T follicular helper cell (primary cell): ENCODE measurements at places on chromosomes 3 and 15.

DNA sequence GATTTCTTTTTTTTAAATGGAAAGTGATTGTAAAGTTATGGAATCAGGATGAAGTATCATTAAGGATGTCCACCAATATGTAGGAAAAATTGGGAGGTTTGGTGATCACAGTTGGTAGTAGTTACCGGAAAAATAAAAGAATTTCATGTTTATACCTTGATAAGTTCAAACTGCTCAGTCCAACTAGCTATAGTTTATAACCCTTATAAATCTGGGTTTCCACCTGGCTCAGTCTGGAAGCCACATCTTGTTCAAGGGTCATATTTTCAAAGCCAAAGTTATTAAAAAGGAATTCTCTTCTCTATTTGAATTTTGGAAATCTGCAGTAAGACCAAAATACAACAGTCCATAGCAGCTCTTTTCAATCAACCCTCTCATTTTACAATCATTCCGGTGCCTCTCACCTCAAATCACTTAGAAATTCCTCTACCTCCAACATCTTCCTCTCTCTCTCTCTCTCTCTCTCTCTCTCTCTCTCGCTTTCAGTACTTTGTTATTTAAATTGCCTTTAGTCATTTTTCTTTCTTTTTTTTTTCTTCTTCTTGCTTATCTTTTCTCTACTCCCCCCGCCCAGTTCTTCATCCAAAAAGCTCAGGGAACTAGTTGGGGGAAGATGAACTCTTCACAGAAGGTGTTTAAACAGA lies 186.2 kb upstream of the TBC1D5 start:
- DNase-seq, result no peak

GRCh38 chr15:39094116-39094515 lies 486.8 kb upstream of the THBS1 start:
- DNase-seq, result no peak

GRCh38 chr3:48016301-48016973 lies at the start of gene MAP4:
Gene MAP4 (minus strand): TSS chr3:48016416. CDS start chr3:47998860, 17,556 bp downstream.
- DNase-seq, result no peak

GRCh38 chr3:180383332-180384020 lies 218.5 kb upstream of the TTC14 start:
- no peak for DNase-seq

DNA sequence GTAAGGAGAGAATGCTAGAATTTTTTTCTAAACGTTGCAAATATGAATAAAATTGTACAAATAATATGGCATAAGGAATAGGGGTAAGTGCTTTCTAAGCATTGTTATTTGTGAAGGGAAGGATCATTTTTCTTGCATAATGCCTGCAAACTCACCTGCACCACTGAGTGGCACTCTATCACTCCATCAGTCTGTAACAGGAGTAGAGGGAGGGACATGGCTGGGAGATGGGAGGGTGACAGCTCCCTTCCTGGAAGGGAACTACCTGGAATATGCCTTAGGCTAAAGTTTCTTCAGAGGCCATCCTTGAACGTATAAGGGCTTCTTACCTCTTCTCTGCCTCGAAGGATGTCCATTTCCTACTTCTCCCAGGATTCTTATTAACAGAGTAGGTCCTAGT lies 3.0 kb downstream of the NAALADL2 start:
- no peak for DNase-seq

- DNase-seq, result no peak
These were observed 281.8 kb upstream of the TGFBR2 start for GRCh38 chr3:30324587-30324986.

DNA sequence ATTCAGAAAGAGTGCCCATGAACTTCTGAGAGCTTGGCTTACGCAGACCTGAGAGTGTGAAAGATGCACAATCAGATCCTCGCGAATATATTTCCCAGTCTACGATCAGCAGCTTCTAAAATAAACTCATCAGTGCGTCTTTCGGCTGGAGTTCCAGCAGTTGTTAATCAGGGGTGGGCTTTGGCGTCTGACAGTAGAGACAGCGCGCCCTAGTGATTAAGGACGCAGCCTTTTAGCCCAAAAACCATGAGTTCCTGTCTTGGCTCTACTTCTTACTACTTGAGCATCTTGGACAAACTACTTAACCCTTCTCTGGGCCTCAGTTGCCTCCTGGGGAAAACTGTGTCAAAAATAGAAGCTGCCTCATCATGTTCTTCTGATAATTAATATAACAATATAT lies 15.8 kb upstream of the ARRDC4 start:
- DNase-seq, result no peak

- DNase-seq, result no peak
These were observed 25.7 kb downstream of the GPR15 start for GRCh38 chr3:98557324-98558010.

GRCh38 chr3:51024765-51025632 lies 350.3 kb downstream of the DOCK3 start:
- peak; percentile 61 for DNase-seq

- no peak for DNase-seq
These were observed 79.1 kb upstream of the HACD2 start for GRCh38 chr3:123663977-123664376.

GRCh38 chr15:79430901-79431635 lies 1.1 kb upstream of the MINAR1 start:
- DNase-seq, result no peak

- no peak for DNase-seq
These were observed 77.8 kb downstream of the WWTR1 start for GRCh38 chr3:149579838-149580542.

- no peak for DNase-seq
These were observed 38.1 kb upstream of the IGF2BP2 start for GRCh38 chr3:185862920-185863319.

- peak; percentile 52 for DNase-seq
These were observed 50.3 kb downstream of the LHFPL4 start for GRCh38 chr3:9503283-9503682.

DNA sequence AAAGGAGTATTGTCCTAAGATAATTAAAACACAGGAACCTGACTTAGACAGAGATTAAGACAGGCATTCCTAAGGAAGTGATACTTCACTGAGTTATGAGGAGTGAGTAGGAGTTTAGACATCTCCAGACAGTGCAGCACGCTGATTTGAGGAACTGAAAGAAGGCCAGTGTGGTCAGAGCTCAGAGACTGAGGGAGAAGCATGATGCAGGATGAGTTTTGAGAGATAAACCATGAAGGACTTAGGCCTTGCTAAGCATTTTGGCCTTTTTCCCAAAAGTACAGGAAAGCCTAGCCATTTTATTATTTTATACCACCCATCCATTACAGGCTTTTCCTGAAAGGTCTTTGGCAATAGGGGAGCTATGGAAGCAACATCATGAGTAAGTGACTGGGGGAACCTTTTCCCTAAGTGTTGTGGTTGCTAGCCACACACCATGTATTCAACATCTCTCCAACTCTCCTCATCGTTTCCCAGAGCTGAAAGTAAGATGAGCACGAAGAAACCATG lies 375.6 kb upstream of the TPRG1 start:
- no peak for DNase-seq

GRCh38 chr3:33317963-33318709 lies 40.9 kb downstream of the FBXL2 start:
- no peak for DNase-seq

- DNase-seq, result peak; percentile 43
These were observed 755 bp downstream of the PDE8A start for GRCh38 chr15:84982301-84982920.

- no peak for DNase-seq
These were observed 339.1 kb downstream of the SATB1 start for GRCh38 chr3:18086078-18086477.

DNA sequence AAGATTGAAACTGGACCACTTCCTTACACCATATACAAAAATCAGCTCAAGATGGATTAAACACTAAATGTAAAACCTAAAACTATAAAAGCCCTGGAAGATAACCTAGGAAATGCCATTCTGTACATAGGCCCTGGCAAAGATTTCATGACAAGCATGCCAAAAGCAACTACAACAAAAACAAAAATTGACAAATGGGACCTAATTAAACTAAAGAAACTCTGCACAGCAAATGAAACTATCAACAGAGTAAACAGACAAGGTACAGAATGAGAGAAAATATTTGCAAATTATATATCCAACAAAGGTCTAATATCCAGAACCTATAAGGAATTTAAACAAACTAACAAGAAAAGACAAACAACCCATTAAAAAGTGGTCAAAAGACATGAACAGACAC lies 173.1 kb upstream of the CCDC54 start:
- DNase-seq, result no peak

DNA sequence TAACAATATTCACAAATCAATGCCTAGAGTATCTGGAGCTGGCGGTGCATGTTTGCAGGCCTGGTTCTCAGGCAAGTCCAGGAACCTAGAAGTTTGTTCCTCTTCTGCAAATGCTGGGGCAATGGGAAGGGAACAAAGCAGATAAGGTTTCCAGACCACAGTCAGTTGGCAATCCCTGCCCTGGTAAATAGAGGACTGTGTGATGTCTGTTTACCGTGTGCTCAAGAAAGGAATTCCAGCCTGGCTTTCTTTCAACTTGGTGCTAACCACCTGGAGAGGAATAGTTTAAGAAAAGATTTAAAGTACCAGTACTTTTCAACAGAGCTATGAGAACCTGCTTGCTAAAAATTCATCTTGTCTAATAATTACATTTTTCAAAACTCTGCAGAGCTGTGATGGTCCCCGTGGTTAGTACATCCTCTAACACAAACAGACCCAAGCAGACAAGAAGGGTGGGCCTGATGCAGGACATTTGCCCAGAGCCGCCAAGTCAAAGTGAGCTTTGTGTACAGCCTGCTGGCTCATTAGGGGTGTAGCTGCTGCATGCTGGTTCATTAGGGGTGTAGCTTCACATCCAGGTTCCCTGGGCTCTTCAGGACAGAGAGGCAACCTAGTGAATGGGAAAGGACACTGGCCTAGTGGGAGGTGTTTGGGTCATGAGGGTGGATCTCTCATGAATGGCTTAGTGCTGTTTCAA lies 220.5 kb downstream of the SQOR start:
- DNase-seq, result no peak

- DNase-seq, result no peak
These were observed 36.8 kb downstream of the HGD start for GRCh38 chr3:120645083-120645845.

- no peak for DNase-seq
These were observed 318.8 kb upstream of the KCNMB2 start for GRCh38 chr3:178217479-178217878.

DNA sequence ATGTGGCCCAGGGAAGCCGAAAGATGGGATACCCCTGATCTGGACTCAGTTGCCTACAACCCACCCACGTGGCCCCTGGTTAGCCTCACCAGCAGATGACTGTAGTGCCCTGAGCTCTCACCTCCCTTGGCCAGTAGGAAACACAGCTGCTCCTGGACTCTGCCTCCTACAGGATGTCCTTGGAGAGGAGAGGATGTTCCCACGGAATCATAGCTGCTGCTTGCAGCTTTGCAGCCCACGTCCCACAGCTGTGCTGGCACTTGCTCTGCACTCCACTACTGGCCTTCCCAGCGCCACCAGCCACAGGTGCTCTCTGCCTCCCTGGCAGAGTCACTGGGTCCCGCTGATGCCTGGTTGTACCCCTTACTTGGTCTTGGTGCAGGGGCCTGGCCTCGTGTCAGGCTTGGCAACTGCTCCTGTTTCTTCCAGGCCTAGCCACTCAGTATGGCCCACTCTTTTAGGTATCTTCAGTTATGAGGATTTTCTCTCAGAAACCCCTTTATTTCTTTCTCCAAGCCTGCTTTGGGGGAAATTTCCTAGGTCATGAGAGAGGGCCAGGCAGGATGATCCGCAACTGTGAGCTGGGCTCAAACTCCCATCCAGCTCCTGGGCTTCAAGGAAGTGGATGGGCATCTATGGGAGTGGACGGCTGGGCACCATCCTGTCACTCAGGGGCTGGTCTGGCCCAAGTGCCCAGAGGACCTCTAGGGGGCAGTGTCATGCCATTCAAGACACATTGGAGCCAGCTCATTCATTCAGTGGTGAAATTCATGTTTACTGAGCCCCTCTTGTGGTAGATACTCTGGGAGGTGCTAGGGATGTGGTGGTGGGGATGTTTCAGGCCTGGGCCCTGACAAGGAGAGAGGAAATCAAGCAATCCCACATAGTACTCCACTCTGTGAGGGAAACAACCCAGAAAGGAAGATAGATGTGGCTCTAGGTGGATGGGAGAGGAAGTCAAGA lies 16.2 kb upstream of the VILL start:
- DNase-seq, result peak; percentile 59

- no peak for DNase-seq
These were observed 32.6 kb downstream of the MB21D2 start for GRCh38 chr3:192884777-192885773.

DNA sequence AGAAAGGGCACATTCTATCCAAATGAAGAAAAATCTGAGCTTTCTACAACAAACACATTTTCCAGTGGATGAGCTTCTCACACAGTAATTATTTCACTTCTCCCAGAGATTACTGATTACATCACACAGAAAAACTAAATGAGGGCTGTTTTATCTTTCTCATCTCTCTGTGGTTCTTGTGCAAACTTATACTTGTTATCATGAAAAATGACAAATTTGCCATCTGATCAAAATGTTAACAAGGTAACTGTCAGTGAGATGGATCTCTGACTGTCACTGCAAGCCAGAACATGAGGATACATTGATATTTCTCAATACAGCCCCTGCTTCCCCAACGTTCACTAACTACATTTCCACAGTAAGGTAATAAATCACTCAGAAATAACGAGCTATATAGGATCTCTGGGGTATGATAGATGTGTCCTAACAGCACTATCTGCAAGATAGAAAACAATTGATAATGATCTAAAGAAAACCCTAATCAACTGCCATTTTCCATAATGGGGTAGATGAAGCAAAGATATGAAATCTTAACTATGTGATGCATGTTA lies 829.3 kb upstream of the CFAP20DC start:
- DNase-seq, result no peak

DNA sequence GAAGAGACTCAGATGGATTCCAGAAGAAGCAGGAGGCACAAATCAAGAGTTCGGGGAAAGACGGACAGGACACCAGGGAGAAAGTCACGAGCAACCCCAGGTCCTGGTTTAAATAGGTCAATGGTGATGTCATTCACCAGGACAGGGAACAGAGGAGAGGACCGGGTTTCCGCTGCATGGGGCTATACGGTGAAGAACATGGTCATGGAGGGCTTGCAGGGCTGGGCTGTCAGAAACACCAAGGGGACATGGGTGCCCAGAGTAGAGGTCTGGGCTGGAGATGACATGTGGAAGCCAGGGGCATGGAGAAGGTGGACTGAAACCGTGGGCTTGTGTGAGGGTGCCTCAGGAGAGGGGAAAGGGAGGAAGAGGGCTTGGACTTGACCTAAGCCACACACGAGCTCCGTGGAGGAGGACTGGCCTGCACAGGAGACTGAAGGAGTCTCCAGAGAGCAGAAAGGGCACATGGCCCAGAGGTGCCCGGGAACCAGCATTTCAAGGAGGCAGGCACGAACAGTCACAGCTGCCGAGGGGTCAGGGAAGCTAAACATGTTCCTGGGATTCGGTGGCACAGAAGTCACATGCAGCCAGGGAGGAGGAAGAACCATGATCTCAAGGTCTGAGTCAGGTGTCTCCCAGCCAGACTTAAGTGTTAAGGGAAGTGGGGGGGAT lies 54.2 kb upstream of the RPL32 start:
- no peak for DNase-seq

- DNase-seq, result no peak
These were observed 173.6 kb upstream of the PFN2 start for GRCh38 chr3:150144191-150144708.

- DNase-seq, result no peak
These were observed 22.6 kb downstream of the OSTN start for GRCh38 chr3:191221638-191222037.
